NCI-H2029 (cell line): ENCODE measurements at places on chromosomes 2 and 18.

GRCh38 chr18:69102959-69103358 is 297.7 kb upstream of the DOK6 start:
- no peak for DNase-seq

DNA sequence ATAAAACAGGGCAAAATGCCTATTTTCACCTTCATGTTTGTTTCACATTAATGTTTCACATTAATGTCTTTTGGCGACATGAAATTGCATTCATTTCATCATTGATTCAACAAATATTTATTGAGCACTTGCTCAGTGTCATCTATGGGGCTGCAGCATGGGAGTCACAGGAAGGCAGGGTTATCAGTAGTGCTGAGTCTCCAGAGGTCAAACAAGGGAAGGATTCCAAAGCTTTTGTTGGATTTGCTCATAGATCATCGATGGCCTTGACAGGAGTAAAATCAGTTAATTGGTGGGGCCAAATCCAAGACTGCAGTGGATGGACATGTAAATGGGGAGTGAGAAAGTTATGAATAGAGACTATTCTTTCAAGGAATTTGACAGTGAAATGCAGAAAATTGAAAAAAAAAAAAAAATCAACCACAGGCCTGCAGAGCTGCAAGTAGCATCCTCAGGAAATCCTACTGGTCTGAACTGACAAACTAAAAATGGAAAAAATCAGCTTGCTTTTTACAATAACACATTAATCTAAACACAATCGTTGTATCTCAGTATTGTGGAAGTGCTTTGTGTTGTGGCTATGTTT is 1290.8 kb downstream of the DPP10 start:
- DNase-seq: no peak

GRCh38 chr2:235811446-235812184 is 317.8 kb downstream of the AGAP1 start:
- DNase-seq: no peak

DNA sequence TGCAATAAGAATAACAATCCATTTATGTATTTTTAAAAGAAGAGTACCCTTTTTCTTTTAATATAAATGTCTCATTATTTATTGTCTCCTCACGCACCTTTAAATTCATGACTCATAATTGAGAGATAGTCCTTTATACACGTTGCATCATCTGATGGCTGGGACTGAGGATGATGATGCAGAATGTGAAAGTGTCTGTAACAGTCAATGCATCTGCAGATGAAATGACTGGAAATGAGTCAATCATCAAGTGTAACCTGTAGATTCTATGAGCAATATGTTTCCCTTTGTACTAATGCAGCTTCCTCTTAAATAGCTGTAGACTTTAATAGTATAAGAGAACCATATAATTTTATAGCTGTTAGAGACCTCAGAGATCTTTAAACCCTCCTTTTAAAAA is 26.1 kb upstream of the SYT4 start:
- DNase-seq: no peak

GRCh38 chr18:35641916-35642315 is 60.4 kb downstream of the GALNT1 start:
- no peak for DNase-seq

GRCh38 chr2:238854699-238855229 is 6.9 kb downstream of the TWIST2 start:
- no peak for DNase-seq

DNA sequence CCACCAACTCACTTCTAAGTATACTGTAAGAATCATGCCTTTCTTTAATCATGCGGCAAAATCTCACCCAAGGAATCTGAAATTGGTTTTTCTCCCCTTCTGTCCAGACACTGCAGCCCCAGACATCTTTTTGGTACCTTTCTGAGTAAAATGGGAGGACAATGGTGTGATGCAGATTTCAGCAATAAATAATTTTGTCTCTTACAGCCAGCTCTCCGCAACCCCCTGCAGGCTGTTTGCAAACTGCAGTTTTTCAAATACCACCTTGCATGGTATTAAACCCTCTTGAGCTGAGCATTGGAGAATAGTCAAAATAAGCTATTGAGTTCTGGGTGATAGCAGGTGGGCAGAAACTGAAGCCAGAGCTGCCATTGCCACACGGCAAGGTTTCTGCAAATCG is 32.2 kb downstream of the GPR39 start:
- peak; percentile 7 for DNase-seq

DNA sequence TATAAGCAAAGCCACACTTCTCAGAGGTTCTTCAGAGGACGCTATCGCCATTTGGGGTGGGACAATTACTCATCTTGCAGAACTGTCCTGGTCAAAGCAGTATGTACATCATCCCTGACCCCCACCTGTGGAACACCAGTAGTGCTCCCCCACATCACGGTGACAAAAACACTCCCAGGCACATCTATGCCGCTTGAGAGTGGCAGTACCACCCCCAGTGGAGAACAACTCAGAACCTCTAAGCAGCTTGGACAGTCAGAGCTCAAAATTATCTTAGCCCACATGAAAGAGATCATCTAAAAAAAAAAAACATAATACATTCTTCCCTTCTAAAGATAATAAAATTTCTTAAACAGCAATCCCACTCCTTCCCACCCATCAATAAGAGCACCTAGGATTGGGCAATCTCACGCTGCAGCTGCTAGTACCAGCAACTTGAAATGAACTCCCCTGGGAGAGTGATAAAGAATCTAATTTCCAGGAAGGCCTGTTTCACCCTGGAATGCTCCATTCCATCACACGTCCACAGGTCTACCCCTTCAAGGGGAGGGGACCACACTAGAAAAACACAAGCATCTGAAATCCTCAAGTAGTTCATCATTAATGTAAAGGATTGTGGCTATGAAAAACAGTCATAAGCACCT is 31.7 kb downstream of the LRP2 start:
- DNase-seq: no peak

DNA sequence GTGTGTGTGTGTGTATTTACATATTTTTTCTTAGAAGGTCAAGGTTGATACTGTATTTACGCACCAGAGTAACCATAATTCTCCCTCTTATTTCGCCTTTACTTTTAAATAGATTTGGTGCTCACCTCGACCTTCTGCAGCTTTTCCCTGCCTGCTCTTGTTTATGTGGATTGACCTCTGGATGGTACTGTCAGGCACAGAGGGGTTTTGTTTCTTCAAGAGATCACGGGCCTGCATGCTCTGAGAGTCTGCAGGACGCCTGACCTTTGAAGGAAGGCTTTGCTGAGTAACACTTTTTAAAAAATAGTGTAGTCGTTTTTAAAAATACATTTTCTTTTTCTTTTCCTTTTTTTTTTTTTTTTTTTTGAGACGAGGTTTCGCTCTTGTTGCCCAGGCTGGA is 18.1 kb upstream of the EFHD1 start:
- DNase-seq: no peak

DNA sequence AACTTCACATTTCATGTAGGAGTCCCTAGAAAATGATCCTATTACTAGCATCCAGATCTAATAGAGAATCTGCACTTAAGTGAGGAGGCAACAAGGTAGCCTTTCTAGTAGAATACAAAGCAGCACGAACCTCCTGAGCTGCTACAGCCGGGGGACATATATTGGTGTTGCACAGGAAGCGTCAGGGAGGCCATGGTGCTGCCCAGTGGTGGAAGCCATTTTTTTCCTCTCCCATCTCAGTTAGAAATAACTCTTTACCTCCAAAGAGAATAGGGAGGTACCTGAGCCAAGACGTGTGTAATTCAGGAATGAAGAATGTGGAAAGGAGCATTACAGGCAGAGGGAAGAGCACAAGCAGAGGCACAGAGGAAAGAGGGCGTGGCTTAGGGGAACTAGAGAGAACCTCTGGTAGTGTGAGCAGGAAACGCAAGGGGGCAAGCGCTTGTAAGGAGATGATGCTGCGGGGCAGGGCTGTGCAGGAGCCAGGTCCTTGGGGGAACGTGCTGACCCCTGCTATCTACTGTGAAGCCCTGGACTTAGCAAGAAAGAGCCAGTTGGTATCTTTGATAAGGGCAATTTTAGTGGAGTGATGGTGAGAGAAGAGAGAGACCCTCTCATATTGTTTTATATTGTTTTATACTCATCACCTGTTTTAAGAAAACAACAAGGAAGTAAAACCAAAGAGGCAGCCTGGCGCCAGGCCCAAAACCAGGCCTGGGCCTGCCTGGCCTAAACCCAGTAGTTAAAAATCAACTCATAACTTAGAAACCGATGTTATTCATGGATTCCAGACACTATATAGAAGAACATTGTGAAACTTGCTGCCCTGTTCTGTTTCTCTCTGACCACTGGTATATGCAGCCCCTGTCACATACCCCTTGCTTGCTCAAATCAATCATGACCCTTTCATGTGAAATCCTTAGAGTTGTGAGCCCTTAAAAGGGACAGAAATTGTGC is 50.0 kb upstream of the TTC39C start:
- DNase-seq: no peak

GRCh38 chr2:121189011-121189410 is 96.0 kb downstream of the TFCP2L1 start:
- DNase-seq: no peak

- DNase-seq: peak; percentile 39
Observed at GRCh38 chr2:37671009-37671815, at the start of gene CDC42EP3. CDC42EP3 (minus strand) TSS chr2:37671642; CDS start chr2:37646587, 25,055 bp downstream.

DNA sequence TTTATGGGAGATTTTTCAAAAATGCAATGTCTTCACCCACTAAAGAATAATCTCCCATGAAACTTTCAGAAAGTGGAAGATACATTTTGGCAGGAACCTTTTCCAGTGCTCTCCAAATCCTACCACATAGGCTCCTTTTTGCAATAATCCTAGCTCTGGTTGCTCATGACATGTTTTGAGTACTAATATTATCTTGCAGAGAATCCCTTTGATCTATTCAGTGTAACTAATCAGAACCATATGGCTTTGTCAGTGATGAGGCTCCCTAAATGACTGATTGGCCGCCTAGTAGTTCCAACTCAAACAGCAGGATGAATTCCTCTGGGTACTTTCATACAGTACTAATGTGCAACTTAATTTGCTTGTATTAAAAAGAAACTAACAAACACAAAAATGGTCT is 544.0 kb upstream of the FAM98A start:
- no peak for DNase-seq

DNA sequence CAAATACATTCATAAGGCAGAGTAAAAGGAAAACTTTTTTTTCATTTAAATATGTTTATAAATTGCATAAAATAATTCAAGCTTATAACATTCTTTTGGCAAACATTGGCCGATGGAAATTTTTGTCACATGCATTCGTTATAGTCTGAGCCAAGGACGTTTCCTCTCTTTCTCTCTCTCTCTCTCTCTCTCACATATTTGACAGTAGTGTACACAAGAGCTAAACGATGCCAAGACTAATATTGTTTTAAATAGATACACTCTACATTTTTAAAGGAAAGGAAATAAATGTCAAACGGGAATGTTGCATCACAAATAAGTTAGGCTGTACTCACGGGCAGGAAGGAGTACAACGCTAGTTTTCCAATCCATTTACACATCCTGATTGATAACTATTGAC is 251.1 kb upstream of the SMIM21 start:
- DNase-seq: peak; percentile 46

DNA sequence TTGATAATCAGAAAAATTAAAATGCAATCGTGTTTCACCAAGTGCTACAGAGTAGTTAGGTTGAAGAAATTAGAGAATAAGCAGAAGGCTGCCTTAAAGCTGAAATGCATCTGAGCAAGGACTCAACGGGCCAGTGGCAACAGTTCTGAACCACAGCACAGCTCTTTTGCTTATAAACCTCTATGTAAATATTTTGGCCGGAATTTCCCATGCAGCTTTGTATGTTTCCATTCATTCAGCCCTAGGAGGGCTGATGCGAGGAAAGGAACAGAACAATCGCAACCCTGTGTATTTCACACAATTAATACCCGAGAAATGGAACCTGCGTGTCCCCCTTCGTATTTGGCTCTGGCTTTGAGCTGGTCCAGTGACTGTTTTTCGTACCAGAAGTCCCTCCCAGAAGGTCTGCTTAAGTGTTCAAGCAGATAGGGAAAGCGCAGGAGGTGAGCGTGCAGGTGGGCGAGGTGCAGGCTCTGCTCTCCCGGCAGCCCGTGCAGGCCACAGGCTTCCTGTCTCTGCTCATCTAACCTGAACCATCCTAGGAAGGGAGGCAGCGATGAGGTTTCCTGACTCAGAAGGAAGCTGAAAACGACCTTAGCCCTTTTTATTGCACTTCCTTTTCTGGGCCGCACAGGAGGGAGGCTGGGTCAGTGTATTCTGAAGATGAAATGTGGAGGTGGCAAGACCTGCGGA is 67.3 kb downstream of the ASB1 start:
- no peak for DNase-seq

- no peak for DNase-seq
Observed at GRCh38 chr2:221448057-221448843, 123.9 kb downstream of the EPHA4 start.

DNA sequence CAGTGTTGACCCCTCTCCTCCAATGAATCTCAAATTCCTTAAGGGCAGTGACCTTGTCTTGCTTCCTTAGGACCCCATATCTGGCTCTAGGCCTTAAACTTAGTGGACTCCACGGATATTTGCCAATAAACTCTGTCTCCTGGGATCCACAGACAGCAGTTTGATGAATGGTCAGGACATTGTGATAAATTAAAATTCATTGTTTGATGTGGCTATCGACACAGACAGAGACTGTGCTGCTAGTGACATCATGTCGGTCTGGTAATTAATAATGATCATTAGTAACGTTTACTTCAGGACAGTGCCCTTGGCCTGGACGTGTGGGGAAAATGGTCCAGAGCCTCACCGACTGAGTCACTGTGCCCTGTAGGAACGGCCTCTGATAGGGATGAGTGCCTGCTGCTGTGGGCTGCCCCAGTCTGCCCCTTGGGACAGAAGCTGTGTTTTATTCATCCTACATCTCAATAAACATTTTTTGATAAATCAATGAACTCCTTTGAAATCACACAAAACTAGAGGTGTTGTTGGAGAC is 5.2 kb upstream of the SLC35F6 start:
- DNase-seq: no peak

DNA sequence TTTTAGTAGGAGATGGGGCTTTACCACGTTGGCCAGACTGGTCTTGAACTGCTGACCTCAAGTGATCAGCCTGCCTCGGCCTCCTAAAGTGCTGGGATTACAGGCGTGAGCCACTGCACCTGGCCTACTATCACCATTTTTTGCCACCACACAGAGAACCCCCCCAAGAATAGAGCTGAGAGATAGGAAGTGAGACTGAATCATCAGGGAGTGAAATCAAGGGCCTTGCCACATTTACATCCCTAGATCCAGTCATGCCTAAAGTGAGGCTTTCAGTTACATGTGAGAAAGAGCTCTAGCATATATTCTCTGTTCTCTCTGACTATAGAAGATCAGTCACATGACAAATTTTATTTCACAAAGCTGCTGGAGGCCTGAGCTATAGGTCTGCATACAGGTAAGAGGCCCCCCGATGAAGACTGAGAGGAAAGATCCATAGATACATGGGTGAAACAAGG is 28.0 kb upstream of the KCMF1 start:
- no peak for DNase-seq

DNA sequence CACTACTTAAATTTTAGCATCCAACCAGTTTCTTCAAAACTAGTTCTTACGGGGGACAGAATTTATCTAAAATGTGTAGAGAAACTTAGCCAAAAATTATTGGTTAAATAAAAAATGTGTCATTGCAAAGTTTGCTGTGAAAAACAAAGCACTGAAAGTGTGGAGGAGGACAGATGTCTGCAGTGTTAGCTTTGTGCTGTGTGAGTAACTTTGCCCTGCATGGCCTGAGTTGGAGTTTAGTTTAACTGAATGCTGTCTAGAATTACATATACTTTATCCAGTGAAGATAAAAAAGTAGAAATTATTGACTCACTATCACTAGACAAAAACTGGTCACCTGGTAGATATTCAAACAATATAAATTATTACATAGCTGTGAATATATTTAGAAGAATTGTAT is 1225.2 kb upstream of the CELF4 start:
- no peak for DNase-seq

GRCh38 chr18:3603421-3604234 is 153.7 kb downstream of the TGIF1 start:
- DNase-seq: no peak
